Mucosa of descending colon (tissue), 3 donors: ENCODE measurements at places on chromosomes 16 and 17. TPM values are rescaled to one million over a fixed set of nuclear protein-coding genes. Genes with fewer than 3 reads are reported as not detected.

- peak; percentile 58 for DNase-seq
Observed at GRCh38 chr16:31130336-31130891, 5.1 kb downstream of the PRSS8 start.

DNA sequence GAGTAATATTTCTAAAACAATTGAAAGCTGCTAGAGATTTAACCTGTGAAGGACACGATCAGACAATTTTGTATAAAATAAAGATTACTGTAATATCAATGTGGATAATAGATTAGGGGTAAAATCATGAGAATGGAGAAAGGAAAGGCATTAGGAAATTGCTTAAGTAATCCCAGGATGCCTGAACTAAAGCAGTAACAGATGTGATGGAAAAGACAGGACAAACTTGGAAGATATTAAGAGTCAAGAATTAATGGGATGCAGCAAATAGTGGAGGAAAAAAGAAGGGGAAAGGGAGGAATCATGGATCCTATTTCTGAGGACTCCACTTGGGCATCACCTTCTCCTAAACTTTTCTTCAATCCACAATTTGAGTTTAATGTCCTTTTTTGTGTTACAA is 437.1 kb upstream of the PMFBP1 start:
- no peak for DNase-seq

GRCh38 chr16:54934481-54935265 is 4.0 kb downstream of the IRX5 start:
- DNase-seq, result no peak

DNA sequence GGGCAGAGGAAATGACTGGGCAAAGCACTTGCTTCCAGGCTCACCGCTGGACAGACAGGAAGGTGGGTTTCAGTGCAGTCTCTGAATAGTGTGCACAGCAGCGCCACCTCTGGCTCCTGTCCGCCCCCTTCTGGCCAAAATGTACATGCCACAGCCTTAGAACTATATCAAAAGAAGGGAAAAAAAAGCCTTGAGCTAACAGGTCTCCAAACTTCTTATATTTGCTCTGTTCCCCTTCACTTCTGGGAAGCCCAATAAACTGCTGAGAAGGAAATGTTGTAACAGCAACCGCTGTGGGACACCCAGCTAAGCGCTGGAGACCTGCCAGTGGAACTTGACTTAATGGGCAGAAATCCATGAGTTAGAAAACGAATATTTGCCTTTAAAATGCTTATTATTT is 17.5 kb downstream of the COG7 start:
- peak; percentile 81 for DNase-seq

DNA sequence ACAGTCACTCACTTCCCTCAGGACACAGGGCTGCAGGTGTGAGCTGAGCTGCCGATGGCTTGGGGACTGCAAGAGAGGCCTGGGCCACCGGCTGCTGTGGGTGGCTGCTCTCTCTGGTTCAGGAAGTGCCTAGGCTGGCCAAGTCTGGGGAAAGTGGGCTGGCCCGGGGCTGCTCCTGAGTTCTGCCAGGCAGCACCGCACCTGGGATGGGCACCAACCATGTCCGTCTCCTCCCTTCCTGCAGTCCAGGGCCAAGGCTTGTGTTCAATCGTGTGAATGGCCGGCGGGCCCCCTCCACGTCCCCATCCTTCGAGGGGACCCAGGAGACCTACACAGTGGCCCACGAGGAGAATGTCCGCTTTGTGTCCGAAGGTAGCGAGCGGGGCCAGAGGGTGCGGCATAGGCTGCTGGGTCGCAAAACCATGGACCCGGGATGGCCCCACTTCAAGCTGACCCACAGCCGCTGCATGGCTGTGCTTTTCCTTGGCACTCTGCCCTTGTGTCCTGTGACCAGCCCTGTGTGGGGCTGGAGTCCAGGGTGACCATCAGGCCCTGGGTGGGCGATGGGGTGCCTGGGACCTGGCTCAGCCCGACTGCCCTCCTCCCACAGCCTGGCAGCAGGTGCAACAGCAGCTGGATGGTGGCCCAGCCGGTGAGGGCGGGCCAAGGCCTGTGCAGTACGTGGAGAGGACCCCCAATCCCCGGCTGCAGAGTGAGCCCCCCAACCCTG is 1.8 kb upstream of the WDR90 start:
- DNase-seq, result peak; percentile 54

DNA sequence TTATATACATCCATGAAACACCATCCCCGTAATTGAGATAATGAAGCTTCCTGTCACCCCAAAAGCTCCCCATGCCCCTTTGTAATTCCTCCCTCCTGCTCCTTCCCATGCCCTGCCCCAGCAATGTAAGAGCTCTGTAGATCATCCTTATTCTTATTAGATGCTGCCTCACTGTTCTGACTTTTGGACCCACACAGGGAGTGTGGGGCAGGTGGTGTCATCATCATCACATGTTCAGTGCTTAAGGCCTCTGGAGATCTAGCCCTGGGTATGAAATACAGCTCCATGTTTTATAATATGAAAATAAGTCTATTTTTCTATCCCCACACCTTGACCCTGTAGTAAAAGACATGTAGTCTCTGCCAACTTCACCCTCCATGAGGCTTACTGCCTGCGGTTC is 1.9 kb downstream of the XAF1 start:
- DNase-seq, result no peak

DNA sequence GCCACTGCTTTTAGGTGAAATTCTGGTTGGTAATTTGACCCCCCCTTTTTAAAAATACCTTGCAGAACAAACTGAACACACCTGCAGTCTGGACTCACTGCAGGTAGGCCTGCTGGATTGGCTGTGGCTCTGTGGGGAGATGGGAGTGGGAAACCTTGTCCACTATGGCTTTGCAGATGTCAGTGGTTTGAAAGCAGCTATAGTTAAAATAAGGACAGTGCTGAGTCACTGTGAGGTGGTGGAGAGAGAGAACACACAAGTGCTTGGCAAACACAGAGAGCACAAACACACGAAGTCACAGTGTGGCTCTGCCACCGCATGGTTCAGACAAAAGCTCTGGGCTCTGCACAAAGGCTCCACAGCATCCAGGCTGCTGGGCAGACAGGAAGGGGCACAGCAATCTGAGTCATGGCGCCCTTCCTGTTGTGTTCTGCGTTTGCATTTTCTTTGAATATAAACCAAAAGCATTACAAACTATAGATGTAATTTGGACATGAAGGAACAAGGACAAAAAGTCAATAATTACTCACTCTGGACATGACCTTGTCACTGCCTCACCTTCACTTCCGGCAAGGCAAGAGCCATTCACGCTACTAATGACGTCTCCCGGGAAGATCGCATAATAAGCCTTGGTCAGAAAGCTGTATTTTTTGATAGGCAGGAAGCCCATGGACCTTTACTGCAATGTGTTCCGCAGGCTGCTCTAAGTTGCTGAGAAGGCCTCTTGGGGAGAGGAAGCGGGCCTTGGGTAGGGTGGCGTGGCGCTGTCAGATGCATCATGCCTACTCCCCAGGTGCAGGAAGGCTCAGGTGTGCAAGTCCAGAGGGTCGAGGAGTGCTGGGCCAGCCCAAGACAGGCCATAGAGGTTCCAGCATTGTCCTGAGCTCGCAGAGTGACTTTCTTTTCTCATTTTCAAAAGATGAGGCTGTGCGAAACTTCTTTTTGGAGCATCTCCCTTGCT is 60.1 kb upstream of the MED9 start:
- DNase-seq, result no peak

DNA sequence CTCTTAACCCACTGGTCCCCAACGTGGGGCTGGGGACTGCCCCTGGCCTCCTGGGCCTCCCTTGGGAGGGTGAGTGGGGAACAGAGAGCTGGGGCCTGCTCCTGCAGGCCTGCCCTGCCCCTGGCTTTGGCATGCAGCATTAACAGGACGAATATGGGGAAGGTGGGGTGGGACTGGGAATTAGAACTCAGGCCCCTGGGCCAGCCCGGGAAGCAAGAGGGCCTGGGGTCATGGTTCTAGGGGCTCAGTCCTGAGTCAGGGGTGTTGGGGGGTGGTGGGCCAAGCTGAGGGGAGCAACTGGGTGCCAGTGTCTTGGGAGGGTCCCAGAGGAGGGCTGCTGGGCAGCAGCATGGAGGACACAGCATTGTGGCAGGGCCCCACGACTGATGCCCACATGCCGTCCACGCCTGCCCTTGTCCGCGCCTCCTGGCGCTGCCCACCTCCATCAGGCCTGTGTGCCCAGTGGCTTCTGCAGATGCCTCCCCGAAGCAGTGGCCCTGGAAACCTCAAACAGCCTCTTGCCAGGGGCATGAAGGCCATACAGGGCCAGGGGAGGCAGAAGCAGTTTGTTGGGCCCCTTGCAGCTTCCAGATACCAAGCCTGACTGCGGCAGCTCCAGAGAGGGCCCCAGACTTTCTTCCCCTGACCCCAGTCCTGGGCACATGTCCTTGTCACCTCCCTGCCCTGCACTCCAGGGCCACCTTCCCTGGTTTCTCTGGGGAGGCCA is 4.8 kb downstream of the MAP2K3 start:
- no peak for DNase-seq

DNA sequence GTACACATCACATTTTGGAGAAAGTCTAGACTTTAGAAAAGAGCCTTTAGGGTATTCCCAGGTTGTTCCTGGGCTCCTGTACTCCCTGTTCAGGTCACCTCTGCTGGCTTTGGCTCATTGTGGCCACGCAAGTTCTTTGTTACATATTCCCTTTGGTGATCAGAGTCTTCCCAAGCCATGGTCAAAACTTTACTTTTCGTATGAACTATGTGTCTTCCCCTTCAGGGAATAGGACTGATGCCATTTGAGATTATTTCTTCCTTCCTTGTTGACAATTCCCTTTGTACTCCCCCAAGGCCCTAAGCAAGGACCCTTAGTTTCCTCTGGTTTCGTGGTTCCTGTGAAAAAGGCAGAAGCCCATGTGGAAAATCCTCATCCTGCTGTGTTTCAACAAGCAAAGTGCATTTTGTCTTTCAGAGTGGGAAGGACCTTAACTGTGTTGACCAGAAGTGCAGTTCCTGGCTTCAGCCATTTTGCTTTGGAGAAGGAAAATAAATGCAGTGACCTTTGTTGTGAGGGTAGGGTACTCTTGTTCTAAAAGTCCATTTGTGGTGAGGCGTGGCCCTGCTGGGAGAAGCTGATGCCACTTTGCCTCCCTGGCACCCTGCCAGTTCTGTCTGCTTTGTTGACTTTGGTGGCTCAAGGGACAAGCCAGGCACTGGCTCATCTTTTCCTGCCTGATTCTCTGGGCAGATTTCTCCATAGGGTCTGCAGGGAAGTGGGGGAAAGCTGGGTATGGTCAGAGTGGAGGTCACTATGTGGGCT is 55.1 kb downstream of the ZNRF1 start:
- DNase-seq, result peak; percentile 98

DNA sequence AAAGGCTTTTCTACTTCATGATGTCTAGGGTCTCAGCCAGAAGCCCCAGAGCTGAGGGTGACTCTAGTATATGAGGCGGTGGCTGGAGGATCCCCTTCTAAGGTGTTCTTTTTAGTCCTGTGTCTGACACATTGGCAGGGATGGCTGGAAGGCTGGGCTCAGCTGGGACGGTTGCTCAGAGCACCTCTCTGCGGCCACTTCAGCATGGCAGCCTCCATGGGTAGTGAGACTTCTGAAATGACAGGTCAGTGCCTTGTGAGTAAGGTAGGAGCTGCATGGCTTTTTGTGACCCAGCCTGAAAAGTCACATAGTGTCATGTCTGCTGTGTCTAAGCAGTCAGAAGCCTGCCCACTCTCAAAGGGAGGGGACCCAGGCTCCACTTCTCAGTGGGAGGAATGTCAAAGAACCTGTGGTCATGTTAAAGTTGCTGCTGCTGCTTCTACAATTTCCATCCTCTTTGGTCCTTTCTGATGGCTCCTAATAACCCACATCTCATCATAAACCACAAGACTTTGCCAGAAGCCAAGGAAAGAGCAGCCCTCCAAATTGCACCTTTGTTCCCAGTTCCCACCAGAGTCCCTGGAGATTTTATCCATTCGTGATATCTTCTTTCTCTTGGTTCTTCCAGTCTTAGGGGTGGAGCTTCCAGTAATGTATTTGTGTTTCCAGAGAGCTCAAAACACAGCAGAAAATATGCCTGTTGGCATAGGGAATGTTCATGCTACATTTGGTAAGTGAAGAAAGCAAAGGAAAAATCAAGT is 15.4 kb upstream of the KCNG4 start:
- DNase-seq, result no peak

- no peak for DNase-seq
Observed at GRCh38 chr17:79438546-79439334, 172.1 kb downstream of the RBFOX3 start.

DNA sequence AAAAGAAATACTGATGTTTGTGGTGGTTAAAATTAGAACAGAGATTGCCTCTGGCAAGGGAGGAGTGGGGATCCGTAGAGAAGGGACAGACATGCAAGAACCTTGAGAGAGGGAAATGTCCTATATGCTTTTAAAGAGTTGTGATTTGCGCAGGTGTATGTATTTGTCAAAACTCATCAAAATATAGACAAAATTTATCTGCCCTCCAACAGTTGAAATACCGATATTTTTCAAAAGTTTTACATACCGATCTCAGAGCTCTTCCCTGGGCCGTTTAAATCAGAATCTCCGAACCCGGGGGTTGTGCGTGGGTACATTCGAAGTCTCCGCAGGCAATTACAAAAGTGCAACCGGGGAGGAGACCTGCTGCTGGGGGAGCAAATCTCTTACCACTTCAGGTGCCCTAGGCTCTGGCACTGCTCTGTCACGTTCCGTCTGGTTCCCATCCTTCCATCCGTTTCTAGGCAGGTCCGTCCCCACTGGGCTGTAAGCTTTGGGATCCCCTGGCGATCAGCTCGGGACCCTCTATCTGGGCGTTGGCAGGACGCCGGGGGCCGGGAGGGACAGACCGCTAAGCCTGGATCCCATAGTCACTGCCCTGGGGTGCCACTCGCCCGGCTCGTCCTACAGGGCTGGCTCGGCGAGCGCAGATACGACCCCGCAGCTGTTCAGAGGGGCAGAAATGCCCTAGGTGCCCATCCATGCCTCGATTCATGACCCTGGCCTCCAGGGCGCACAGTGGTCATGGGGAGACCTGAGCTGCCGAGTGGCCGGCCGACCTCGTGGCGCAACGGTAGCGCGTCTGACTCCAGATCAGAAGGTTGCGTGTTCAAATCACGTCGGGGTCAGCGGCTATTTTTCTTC is 4.2 kb downstream of the BORCS6 start:
- peak; percentile 94 for DNase-seq

DNA sequence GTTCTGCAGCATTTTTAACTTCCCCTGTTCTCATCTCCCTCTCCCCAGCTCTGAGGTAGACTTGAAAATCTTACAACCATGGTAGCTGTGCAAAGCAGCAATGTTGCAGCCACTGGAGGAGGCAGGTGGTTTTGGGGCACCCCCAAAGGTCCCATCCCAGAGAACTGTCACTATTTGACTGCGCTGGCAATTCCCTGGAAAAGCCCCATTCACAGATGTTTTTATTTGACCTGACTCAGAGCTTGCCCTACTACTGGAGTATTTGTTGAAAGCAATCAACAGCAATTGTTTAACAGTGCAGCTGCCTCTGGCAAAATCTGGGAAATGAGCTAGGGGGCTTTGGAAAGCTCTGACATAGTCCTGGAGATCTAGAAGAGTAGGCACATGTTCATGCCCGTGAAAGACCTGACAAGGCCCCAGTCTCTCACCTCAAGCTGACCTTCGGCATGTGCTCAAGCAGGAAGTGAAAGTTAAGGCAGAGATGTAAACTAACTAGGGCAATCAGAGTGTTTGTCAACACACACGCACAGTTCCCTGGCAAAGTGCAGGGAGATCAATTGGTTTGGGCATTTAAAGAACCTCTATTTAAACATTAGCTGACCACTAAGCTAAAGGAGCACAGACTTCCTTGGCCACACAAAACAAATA is 19.7 kb upstream of the PIK3R5 start:
- no peak for DNase-seq

Gene MILR1
- total RNA-seq, result 4.6 TPM

Gene SKAP1
- total RNA-seq, result 2.4 TPM
